Lung microvascular endothelial cell (primary cell): ENCODE measurements at places on chromosomes 2 and 18.

DNA sequence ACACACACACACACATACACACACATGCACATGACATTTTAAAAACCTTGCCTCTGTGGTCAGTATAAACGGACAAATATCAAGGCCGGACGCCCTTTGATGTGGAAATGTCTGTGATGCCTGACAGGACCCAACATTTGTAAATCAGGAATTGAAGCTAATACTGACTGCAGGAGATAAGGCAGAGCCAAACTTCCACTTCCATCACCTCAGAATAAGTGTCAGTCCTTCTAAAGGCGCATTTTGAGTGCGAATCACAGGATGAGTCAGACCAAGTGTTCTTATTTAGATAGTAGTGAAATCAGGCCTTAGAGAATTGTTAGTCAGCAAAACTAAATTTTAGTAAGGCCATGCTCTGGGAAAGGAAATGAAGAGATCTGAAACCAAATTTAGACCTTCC lies 211.7 kb upstream of the LRATD1 start:
- DNase-seq, result peak; percentile 56

GRCh38 chr2:200665626-200666453 lies 80.0 kb downstream of the AOX1 start:
- no peak for DNase-seq

GRCh38 chr2:240139011-240139441 lies 1.4 kb downstream of the OTOS start:
- DNase-seq, result no peak

- DNase-seq, result peak; percentile 77
Measured at GRCh38 chr18:66682855-66683322, 79.0 kb upstream of the CDH19 start.

DNA sequence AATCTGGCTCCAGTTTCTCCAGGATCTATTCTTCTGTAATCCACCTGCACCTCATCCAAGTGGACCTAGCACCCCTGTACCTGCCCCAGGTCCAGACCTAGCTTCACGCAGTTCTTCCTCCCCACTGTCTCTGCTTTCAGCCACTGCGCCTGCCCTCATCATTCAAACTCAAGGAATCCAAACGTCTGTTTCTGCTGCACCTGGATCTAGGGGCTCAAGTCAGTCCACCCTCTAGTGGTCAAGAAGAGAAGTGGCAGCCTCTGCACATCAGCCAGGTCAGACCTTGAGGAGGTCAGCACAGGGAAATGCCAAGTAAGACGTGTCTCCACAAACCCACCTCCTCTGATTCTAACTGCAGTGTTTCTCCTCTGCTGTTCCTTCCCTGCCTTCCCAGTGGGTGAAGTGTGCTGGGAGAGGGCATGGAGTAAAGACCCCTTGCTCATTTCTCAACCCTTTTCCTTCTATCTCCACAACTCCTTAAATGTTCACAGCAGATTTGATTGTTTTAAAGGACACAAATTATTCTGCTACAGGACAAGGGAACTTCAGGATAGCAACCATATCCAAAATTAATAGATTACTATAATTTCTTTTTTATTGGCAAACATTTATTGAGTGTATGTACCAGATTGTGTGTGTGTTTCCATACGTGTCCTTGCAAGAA lies 8.6 kb upstream of the RNF152 start:
- peak; percentile 67 for DNase-seq

DNA sequence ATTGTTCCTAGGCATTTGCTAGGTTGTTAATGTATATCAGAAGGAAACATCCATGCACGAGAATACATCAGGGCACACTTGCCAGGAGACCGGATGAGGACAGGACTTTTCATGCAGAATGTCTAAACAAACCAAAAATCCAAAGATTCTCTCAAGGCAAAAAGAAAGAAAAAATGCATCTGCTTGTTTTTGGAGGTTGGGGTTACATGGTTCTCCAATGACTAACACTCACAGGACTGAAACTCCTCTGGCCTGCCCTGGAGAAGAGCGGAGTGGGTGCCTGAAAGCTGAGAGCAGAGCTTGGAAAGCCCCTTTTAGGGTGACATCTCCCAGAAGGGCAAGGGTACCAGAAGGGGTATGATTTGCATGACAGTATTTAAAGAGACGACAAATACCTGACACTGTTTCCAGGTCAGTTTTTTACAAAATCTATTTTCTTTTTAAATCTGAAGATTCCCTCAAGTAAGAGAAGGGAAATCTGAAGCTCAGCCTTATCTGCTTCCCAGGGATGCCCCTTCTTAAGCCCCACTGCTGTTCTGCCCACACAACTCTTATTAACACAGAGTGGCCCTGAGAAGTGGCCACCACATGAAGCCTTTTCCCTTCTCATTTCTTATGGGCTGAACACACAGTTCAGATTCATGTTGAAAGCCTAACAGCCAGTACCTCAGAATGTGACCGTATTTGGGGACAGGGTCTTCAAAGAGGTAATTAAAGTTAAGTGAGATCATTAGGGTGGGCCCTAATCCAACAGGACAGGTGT lies 216.4 kb downstream of the STK39 start:
- no peak for DNase-seq

GRCh38 chr2:8583400-8584173 lies 98.3 kb upstream of the ID2 start:
- DNase-seq, result peak; percentile 74

DNA sequence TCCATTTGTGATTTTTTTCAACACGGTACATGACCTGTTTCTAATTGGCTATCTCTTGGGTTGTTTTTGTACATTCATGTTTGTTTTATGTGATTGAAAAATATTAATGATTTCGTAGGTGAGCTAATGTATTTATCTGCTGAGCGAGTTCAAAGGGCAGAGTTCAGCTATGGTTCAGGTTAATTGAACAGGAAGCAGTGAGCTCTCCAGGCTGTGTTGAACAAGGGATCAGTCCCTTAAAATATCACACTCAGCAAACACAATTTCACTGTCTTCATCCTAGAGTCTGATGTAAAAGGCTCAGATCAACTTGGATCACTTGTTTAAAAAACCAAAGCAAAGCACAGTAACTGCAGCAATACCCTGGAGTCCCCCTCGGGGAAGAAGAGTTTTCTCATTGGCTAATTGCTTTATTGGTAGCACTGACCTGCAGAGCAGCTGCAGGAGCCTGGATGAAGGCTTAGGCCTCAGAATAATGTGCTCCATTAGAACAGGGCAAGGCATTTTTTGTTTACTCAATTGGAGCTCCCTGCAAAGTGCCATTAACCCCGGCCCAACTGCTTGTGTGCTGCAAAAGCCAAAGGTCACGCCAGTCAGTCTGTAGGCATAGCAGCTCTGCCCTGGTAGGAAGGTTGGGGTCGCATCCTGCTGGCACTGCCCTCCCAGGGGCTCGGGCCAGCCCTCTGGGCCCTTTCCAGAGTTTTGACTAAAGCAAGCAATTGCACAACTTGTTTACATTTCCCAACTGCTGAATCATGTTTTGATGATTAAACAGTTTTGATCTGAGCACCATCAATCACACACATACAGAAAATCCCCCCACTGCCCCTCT lies 10.5 kb downstream of the ONECUT2 start:
- no peak for DNase-seq

DNA sequence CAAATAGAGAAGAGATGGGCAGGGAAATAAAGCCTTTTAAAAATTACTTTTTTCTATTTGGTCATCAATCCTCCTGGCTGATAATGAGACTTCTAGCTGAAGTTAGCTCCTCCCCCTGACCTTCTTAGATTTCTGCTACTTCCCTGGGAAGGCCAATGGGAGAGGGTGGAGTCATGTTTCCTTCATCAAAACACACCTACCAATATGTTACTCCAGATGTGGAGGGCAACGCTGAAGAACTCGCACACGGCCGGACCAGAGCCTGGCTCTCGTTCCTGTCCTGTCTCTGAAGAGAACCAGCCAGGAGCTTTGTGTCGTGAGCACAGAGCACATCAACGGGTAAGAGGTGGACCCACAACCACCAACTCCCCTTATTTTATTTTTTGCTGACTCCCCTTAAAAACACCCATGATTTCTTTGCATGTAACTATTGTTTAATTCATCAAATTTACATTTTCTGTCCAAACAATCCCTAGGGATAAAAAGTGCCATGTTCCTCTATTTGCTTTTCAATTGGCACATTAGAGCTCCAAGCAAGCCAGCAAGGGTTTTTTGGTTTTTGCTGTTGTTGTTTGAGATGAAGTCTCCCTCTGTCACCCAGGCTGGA lies 94.9 kb downstream of the ADD2 start:
- DNase-seq, result no peak

DNA sequence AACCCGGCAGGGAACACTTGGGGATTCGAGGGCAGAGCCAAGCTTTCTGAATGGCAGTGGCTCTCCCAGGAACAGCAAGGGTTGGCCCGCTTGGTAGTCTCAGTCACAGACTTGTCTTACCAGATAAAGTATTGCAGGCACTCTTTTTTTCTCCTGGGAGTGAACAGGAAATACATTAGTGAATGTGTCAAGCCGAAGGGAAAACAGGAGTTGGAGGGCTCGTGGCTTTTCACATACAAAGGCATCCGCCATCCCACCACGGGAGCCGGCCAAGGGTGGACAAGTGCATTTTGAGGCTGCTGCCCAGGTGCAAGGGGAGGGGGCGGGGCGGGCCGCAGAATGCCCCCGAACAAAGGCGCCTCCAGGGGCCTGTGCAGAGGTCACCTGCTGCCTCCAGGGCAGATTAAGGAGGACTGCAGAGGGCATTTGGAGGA lies 163.3 kb upstream of the SIX3 start:
- DNase-seq, result no peak
